ENCODE measurements at places on chromosomes 12 and 14.

DNA sequence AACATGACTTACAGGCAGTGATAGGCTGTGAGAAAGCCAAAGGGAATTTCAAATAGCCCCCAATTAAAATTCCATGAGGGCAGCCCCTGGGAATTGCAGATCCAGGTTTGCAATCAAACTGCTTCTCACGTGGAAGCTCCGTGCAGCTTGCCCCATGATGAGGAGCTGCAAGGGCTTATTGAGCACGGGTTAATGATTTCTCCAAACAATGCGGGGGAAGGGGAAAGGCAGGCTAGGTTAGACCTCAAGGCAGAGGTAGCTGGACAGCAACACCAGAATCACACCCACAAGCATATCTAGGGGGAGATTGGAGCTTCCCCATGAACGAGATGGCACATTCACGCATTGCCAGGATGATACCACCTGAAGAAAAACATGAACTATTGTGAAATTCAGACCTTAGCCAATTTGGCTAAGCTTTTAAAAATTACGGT lies 5.0 kb upstream of the DUSP6 start:
- no peak for DNase-seq

- DNase-seq = no peak
These were observed 15.9 kb downstream of the PIK3C2G start for GRCh38 chr12:18277196-18277595.

DNA sequence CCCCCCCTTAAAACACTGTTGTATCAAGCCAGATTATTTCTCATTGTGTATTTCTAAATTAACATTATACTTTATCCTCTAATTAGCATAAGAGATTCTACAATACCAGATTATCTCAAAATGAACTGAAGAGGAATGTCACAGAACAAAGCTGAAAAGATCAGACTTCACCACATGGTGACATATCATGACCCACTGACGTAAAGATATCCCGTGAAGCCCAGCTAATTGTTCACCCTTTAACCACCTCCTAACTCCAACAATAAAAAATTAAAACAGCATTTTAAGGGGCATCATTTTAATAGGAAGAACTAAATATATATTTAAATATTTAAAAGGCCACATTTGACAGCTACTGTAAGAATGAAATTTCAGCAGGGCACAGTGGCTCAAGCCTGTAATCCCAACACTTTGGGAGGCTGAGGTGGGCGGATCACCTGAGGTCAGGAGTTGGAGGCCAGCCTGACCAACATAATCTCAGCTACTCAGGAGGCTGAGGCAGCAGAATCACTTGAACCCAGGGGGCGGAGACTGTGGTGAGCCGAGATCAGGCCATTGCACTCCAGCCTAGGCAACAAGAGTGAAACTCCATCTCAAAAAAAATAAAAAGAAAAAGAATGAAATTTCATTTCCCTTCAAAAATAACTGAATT lies 29.0 kb downstream of the CDK17 start:
- no peak for DNase-seq

DNA sequence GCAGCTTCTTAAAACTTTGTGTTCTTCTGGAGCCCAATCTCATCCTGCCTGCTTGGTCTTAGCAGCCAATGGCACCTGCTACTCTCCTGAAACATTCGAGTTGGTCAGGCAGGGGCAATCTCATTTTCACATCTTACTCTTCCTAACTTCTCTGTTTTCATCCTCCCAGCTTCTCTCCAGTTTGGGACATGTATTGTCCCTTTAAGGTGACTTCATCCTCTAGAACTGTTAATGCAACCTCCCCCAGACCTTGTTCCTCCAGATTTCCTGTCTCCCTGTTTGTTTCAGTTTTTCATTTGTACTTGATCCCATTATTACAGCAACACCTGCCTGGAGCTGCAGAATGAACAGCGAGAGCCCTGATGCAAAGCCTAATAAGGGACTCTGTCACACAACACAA lies 31.3 kb downstream of the SERPINA11 start:
- no peak for DNase-seq

DNA sequence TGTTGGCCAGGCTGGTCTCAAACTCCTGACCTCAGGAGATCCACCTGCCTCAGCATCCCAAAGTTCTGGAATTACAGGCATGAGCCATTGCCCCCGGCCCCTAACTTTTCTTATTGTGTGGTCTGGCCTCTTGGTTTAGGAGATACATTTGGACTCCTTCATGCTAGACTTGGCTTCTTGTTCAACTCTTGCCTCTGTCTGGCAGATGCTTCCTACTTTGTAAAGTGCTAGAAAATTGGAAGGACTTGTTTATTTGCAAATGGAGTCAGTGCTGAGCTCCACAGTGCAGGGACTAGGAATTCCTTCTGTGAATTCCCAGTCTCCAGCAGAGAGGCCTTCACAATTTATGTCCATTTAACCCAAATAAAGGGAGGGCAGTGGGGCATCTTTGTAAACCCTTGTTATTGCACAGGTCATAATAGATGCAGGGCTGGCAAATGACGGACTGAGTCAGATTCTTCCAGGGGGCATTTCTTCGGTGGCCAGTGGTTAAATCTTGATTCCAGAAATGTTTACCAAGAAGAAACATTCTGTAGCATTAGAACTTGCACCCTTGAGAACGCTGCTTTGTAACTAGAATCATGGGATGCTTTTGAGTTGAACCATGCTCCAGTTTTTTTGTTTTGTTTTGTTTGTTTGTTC lies 73.8 kb upstream of the TBX3 start:
- DNase-seq = no peak
